ENCODE measurements at places on chromosomes 11 and 22. TPM values are rescaled to one million over a fixed set of nuclear protein-coding genes. Genes with fewer than 3 reads are reported as not detected.
A peak's percentile ranks its signal among the peaks of the same experiment; 100 is the strongest.

The RAB38 gene
- 21.9 TPM for polyA plus RNA-seq

The SLC6A5 gene
- 0.34 TPM for polyA plus RNA-seq

The B3GAT3 gene
- polyA plus RNA-seq: 45.4 TPM

The CARD16 gene
- 1.3 TPM for polyA plus RNA-seq

The CHRNA10 gene
- polyA plus RNA-seq: 1.7 TPM

GRCh38 chr11:66073669-66074068 lies 3.6 kb downstream of the PACS1 start:
- no peak for DNase-seq

DNA sequence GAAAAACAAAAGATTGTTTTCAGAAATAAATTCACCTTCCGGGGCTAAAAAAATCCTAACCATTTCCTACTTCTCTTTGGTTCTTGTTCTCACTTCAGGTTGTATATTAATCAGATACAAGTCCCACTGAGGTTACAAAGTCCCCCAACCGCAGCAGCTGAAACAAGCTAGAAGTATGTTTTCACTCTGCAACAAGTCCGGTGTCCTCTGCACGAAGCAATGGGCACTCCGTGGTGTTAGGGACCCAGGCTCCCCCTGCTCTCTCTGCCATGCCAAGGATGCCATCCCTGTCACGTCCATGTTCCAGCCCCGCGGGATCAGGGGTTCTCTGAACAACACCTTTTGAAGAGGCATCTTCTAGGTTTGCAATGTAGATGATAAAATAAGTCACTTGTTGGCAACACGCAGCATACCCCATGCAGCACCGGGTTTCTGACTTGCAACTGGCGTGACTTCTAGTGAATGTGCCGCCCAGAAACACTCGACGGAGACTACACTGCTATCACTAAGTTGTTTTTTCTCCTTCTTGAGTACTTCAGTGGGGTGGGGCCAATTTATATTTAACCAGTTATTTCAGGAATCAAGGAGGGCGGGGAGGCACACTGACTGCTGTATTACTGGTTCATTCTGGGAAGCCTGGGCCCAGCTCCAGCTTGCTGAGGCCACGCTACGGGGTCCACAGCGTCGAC lies 25.4 kb upstream of the GSTP1 start:
- DNase-seq: no peak

- no peak for DNase-seq
Observed at GRCh38 chr11:116928102-116928777, 90.8 kb upstream of the APOA1 start.

- DNase-seq: no peak
Observed at GRCh38 chr11:27718863-27719545, 18.7 kb upstream of the BDNF start.

- DNase-seq: no peak
Observed at GRCh38 chr11:45155058-45155551, 8.7 kb downstream of the PRDM11 start.

- DNase-seq: no peak
Observed at GRCh38 chr22:50257451-50258360, 3.8 kb downstream of the MAPK12 start.

DNA sequence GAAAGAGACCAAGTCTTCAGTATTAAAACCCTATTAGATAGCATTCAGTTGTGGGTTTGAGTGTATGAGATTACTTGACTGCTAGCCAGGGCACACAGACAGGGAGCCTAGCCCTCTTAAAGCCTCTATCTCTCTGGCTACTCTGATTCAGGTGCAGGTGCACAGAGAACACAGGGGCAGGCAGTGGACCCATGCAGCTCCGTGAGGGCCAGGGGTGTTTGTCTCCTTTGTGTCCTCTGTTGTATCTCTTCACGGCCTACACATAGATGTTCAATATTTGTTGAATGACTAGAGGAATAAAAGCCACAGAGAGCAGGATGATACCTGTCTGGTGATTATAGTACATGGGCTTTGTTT lies 21.5 kb upstream of the AIFM3 start:
- DNase-seq: no peak

GRCh38 chr22:44956840-44957767 lies 52.7 kb downstream of the PHF21B start:
- peak; percentile 29 for DNase-seq

DNA sequence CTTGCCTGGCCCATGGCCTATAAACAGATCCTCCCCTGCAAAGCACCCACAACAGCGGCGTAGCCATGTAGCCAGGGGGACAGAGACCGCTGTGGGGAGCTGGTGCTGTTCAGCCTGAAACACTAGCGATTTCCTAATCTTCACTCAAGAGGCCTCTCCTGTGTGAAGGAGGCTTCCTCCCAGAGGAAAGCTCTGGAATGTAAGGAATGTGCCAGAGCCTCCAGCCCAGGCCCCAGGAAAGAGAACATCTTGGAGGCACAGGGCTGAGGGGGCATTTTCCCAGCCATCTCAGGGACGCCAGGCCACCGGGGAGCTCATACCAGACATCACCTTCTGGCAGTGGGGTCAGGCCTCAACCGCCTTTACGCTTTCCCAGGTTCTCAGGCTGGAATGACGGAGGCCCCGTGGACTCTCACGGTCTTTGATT lies 24.0 kb downstream of the MIAT start:
- no peak for DNase-seq

- no peak for DNase-seq
Observed at GRCh38 chr11:108663154-108663877, 1.6 kb upstream of the DDX10 start.

DNA sequence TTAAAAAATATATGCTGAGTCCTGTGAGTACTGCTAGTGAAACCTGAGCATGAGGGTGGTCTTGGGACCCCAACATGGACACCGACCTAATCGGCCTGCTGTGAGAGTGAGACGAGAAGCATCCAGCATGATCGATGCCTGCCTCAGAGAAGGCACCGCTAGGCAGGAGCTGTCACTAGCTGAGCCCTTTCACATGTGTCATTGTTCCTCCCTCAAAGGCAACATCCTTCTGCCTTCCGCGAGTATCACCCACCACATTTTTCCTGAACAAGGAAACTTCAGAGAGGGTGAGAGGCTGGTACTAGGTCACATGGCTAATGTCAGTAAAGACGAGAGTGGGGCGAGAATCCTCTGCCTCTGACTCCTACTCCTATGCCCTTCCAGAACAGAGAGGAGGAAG lies 35.6 kb downstream of the AP1B1 start:
- DNase-seq: no peak

DNA sequence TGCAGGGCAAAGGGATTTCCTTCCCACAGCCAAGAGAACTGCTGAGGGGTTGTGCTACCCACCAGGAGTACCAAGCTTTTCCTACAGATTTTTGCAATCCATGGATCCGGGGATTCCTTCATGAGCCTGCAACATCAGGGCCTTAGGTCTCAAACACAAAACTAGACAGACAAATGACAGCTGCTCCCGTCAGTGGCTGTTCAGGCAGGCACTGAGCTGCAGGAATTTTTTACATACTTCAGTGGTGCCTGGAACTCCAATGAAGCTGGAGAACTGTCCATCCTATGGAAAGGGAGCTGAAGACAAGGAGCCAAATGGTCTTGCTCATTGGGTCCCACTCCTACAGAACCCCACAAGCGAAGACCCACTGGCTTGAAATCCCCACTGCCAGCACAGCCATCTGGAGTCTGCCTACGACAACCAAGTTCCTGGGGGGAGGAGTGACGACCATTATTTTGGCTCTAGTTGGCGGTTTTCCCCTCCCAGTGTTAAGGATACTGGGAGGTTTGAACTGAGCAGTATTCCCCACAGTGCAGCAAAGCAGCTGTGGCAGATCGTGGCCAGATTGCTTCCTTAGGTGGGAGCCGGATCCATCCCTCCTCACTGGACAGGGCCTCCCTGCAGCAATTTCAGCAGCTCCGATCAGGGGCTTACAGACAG lies 157.7 kb upstream of the TMEM45B start:
- DNase-seq: peak; percentile 11

DNA sequence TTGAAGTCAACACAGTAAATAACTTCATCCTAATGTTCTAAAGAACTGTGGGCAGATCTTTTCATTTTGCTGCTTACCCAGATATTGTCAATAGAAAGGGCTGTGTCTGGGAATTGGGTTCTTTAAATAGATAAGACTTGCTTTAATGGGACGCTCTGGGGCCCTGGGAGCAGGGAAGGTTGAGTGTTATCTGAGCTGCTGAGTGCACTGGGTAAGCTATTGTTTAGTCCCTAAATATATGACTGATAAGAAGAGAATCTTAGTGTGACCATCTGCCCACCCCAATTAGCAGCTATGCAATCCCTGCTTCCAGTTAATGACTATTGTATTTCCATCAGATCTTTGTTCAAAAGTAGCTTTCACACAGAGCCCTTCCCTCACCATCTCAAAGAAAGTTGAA lies 44.4 kb downstream of the ARHGAP42 start:
- DNase-seq: no peak

- DNase-seq: peak; percentile 83
Observed at GRCh38 chr11:126415669-126416420, 60.4 kb downstream of the ST3GAL4 start.

- DNase-seq: no peak
Observed at GRCh38 chr11:34348096-34348495, 9.7 kb downstream of the ABTB2 start.

DNA sequence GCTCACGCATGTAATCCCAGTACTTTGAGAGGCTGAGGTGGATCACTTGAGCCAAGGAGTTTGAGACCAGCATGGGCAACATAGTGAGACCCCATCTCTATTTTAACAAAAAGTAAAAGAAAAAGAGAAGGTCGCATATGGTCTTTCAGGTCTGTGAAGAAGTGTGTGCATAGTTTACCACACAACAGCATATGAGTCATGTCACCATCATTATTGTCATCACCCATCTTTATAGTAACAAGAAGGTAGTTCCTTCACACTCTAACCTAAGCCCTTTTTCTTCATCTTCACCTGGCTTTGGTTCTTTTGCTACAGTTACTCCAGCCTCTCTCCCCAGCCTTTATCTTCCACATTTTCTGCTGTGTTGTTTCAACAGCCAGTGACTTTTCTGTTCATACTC lies 39.2 kb downstream of the PACS1 start:
- DNase-seq: no peak

DNA sequence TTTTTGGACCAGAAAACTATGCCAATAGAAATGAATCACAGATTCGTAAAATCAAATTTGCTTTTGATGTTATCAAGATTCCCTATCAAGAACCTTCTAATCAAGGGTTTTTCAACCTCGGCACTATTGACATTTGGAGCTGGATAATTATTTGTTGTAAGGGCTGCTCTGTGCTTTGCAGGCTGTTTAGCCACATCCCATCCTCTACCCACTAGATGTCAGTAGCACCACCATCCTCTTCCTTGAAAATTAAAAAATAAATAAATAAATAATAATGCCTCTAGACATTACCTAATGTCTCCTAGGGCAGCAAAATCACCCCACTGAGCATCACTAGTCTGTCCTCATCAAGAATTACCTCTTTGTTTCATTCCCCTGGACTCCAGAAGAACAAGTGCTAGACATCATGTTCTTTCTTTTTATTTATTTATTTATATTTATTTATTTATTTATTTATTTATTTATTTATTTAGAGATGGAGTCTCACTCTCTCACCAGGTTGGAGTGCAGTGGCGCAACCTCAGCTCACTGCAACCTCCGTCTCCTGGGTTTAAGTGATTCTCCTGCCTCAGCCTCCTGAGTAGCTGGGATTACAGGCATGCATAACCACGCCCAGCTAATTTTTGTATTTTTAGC lies 744.7 kb downstream of the KCNA4 start:
- DNase-seq: no peak

- no peak for DNase-seq
Observed at GRCh38 chr11:111018566-111018965, 227.0 kb upstream of the POU2AF2 start.

DNA sequence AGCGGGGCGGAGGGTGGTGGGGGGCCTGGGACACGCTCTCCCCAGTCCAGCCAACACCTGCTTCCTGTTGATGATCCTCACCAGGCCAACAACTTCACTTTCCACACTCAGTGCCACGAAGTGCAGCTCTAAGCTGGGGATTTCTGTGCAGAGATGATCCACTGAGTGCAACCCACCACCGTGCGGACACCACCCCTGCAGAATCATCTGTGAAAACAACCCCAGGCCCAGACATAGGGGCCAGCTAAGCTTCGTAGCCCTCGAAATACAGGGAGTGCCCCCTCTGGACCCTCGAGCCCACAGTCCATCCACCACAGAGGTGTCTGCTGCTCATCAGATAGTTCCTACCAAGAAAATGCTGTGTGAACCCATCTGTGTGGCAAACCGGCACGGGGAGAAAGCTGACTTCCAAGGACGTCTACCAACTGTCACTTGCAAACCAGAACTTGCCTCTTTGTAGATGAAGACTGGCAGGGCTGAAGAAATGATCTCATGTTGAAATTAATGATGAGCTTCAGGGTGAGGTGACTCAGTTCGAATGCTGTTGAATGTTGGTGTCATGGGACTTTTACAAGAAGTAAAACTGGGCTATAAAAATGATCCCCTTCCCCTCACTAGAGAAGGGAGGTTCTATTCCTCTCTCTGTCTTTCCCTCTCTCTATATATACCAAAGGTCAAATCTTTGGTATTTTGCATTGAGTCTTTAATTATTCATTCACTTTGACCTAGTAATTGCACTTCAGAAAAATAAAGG lies 73.4 kb downstream of the MYEOV start:
- DNase-seq: no peak

DNA sequence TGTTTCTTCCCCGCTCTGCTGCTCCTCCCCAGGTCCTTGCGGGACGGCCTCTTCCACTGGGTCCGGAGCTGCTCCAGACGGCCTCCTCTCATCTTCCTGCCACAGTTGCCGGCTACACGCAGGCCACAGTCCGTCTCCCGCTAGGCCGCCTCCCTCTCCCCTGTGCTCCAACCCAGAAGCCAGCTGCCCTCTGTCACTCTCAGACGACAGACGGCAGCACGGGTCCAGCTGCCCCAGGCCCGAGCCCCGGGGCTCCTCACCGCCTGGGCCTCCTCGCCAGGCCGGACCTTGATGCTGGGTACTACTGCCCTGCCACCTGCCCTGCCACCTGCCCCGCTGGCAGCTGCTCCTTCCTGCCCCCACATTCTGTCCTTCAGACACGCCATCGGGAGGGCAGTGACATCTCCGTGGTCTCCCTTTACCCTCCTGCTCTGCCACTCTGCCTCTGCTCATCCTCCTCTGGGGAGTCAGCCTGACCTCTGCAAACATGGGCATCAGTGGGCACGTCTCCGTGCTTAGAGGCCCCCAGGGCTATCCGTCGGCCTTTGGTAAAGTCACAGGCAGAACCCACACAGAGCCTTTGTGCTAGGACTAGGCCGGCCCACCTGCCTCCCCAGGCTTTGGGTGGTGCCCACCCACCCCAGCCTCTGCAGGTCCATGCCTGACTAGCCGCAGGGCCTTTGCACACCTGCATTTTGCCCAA lies 43.1 kb upstream of the TH start:
- DNase-seq: no peak

GRCh38 chr22:37018815-37019308 lies 385 bp downstream of the TST start:
- no peak for DNase-seq
